Left hindlimb (tissue), 1 donor: ENCODE measurements at places on chromosomes 3 and 15.
A peak's percentile ranks its signal among the peaks of the same experiment; 100 is the strongest.

- no peak for DNase-seq
Measured at GRCh38 chr3:197407053-197407452, 108.6 kb upstream of the DLG1 start.

DNA sequence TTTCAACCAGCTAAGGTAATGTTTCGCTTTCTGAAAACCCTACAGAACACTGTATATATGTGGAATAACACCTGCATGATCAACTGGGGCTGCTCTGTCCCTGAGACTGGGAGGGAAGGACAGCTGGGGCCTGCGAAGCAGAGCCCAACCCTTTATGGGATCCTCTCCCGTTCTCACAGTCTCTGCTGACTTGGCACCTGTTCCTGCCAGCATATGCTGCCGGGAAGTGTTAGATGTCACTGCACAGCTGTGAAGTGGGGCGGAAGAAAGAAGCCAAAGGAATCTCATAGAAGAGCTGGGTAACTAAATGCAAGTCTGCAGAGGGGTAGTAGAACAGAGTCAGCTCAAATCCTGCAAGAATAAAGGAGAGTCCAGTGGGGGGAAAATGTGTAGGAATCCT is 29.6 kb downstream of the LRRC3B start:
- peak; percentile 80 for DNase-seq

- DNase-seq, result no peak
Measured at GRCh38 chr15:74497584-74497983, 36.6 kb upstream of the UBL7 start.

DNA sequence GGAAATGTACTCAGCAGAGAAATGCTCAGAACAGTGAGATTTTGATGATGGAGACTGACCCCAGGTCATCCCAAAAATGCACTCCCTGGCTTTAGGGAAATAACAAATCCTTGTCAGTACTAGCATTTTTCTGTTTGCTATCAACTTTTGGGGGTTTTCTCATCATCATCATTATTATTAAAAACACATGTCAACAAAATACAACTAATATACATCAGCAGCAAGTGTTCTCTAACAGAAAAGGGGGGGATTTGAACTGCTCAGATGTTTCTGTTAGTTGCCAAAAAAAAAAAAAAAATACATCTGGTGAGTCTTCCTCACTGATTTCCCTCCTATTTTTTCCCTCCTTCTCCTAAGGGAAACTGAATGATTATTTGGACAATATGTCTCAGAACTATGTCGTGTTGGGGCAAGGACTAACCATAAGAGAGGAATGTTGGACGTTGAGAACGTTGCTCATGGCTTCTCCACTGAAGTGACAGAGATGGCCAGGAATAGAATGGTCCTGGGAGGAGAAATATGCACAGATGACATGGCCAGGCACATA is 230.0 kb upstream of the MCTP2 start:
- DNase-seq, result peak; percentile 33

DNA sequence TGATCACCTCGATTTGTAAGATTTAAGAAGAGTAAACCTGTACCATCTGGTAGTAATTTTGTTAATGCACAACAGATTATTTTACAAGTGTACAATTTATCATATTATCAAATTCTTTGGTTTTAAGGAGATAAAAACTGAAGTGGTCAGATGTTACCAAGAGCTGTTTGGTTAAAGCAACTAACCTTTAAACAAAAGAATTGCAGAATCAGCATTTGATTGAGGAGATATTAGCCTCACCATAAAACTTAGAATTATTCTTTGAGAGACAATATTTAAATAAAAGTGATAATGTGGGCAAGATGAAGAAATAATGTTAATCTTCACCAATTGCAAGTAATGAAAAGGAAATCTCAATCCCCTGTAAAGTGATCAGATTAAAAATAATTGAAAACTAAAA is 1034.9 kb downstream of the ROBO1 start:
- no peak for DNase-seq

DNA sequence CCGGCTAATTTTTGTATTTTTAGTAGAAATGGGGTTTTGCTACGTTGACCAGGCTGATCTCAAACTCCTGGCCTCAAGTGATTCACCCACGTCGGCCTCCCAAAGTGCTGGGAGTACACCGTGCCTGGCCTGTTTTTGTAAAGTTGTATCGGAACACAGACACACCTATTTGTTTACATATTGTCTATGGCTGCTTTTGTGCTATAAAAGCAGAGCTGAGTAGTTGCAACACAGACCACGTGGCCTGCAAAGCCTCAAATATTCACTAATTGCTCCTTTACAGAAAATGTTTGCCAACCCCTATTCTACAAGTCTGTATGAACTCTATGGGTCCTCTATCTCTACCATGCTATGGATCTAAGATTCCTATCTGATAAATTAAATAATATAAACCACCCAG is 175.5 kb downstream of the CADPS start:
- no peak for DNase-seq

GRCh38 chr15:41610048-41610447 is 50.2 kb upstream of the MGA start:
- no peak for DNase-seq

- DNase-seq, result peak; percentile 42
Measured at GRCh38 chr15:67091980-67092677, 26.7 kb downstream of the SMAD3 start.

DNA sequence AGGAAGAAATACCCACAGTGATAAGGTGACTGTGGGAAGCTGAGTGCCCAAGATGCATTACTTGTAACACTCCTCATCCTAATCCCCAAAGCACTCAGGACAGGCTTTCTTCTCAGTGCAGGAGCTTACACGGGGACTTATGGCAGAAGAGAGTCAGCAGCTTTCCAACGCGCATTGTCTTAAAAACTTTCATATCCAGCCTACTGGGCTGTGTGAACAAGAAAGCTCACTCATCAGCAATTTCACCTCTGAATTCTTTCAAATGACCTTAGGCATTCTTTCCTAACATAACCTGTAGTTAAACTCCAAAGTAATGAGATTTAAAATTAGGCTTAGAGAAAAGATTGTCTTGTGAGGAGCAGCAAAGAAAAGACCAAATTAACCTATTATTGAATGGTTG is 132.3 kb downstream of the KCNAB1 start:
- DNase-seq, result no peak

GRCh38 chr3:51224283-51224682 is 160.8 kb upstream of the MANF start:
- no peak for DNase-seq

DNA sequence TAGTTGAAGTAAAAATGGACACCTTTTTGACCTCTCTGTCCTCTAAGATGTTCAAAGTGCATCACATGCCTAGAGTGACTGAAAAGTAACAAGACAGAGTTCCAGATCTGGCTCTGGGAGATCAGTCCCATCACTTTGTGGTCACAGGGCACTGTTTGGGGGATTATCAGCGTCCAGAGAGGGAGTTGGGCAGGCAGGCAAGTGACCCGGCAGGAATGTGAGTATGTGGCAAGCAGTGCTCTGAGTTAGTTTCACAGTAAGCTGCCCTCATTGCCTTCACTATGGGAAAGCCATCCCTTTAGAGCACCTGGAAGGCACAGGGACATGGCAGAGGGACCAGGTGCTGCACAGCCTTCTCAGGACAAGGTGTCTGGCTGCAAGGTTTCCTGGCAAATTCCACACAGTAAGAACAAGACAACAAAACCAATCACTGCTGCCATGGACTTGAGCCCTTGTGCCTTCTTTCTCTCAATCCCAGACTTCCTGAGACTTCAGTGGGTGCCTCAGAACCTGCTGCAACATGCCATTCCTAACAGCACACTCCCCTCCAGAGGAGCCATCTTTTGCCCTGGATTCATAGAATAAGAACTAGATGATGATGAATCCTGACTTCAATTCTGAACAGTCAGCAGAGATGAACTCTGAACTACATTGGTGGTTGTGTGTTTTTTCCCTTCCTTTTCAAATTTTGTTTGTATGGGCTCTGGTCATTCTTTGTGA is 55.2 kb downstream of the TIPARP start:
- no peak for DNase-seq

- no peak for DNase-seq
Measured at GRCh38 chr3:128067489-128067888, 15.3 kb downstream of the SEC61A1 start.

DNA sequence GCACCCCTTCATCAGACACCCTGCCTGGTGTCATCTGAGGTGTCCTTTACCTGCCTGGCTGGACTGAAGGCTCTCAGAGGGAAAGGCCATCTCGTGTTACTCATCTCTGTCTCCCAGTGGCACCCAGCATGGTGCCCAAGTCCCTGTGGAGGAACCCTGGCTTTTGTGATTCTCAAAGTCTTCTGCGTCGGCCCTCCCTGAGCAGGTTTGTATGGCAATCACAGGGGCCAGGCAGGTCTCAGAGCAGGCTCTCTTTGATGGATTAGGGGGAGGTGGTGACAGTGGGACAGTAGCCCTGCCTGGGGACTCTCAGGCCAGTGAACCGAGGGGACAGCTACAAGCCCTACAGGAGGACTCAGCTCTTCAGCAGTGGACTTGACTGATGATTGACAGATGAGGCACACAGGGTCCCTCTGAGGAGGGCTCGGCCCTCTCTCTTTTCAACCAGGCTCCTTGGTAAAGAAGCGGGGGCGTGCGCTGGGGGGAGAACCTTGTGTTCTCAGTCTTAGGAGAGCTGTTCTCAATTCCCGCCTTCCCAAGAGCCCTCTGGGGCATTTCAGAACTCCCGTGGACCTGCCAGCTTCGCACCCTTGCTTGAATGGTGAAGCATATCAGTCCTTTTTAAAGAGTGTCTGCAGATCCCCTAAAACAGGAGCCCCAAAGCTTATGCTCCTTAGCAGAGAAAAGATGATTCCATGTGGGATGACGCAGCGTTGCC is 108.3 kb downstream of the VGLL4 start:
- DNase-seq, result no peak

DNA sequence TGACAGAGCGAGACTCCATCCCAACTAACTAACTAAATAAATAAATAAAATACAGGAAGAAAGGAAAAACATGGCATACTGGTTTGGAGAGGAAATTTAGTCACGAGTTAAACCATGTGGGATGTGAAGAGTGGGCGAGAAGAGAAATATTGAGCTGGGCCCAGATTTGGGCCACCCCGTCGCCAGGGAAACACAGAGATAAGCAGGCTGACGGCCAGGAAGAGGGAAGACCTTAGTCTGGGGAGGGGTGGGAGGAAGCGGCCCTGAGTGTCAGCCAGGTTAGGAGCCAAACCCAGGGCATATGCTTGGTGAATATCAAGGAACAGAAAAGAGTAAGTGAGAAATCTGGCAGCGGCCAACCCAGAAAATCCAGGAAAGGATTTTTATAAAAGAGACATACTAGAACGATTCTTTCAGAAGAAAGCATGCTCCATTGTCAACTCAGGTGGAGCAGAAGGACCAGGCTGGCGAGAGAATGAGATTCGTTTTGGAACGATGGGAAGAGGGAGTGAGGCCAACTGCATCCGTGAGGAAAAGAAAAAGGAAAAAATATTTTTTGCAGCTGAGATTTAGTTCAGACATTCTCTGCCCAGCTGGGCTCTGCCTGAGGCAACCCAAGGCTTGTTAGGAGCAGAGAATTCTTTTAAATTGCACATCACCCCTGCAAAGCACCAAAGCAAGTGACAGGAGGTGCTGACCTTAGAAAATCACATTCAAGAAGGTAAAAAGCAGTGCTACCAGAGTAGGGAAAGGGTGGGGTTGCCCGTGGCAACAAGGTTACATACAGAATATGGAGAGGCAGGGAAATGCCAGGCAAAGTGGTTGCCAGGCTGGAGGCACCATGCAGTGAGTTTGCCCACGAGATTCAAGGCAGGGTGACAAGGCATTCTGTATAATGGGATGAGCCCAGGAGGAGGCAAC is 59.3 kb upstream of the RAD18 start:
- DNase-seq, result no peak

- no peak for DNase-seq
Measured at GRCh38 chr3:151476344-151477018, 15.6 kb upstream of the IGSF10 start.

GRCh38 chr3:119796785-119797184 is 14.9 kb downstream of the NR1I2 start:
- no peak for DNase-seq

GRCh38 chr3:134307425-134307824 is 56.8 kb upstream of the RYK start:
- no peak for DNase-seq

DNA sequence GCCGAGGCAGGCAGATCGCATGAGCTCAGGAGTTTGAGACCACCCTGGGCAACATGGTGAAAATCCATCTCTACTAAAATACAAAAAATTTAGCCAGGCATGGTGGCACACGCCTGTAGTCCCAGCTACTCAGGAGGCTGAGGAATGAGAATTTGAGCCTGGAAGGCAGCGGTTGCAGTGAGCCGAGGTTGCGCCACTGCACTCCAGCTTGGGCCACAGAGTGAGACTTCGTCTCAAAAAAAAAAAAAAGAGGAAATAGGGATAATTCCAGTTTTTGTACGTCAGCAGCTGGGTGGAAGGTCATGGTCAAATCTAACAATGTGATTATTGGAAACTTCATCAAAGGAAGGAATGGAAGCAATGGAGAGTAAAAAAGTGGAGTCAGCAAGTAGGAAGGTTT is 3.1 kb downstream of the CMC1 start:
- no peak for DNase-seq

GRCh38 chr3:16303037-16303575 is 38.1 kb downstream of the OXNAD1 start:
- DNase-seq, result no peak

DNA sequence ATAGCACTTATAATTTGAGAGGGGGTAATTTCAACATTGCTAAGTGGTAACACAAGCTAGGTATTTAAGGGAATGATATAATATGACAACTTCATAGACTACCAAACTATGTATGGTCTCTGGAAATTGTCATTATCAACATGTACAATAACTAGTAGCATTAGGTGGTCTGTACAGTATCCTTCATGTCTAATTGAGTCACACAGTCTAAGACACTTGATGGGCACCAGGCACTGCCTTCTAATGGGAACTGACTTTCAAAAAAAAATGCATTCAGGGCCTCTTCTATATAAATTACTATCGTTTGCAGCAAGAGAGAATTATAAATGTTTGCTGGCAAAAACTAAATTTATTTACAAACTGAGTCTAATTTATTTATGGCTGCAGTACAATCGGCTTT is 271.8 kb downstream of the MECOM start:
- no peak for DNase-seq

GRCh38 chr3:195537995-195538394 is 5.1 kb downstream of the PPP1R2 start:
- no peak for DNase-seq

- no peak for DNase-seq
Measured at GRCh38 chr15:58932710-58933280, 684 bp downstream of the SLTM start.

DNA sequence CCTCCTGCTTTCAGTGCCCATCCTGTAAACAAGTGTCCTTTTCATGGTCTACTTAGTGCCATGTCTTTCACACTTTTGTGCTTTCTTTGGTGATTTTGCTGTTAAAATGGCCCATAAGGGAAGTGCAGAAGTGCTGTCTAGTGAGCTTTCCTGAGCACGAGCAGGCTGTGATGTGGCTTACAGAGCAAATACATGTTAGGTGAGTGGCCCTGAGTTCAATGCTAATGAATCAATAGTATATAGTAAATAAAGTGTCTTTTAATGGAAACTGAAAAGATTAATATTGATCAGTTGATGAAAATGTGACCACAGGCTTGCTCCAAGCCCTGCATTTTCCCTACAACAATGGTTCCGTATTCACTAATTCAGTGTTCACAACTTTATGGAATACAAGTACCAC is 5.7 kb downstream of the SH3BP5 start:
- DNase-seq, result no peak

GRCh38 chr15:57427367-57427821 is 51.1 kb downstream of the CGNL1 start:
- DNase-seq, result no peak
